ENCODE measurements at places on chromosomes 16 and 17.

DNA sequence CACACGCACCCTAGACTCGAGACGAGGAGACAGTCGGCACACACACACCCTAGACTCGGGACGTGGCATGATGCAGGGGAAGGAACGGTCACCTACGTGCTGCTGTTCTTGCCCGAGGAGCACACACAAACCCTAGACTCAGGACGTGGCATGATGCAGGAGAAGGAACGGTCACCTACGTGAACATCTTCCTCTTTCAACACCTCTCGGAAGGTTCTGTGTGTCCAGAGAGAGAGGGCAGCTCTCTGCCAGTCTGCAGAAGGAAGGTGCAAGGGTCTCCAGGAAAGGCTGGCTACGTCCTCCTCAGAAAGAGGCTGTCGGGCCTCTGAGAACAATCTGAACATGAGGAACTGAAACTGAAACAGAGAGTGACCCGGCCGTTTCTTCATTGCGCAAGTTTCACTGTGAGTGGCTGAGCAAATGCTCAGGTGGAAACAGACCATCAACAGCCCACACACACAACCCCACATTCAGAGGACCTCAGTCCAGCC is 43.4 kb downstream of the ZNF276 start:
- DNase-seq = peak; percentile 43

DNA sequence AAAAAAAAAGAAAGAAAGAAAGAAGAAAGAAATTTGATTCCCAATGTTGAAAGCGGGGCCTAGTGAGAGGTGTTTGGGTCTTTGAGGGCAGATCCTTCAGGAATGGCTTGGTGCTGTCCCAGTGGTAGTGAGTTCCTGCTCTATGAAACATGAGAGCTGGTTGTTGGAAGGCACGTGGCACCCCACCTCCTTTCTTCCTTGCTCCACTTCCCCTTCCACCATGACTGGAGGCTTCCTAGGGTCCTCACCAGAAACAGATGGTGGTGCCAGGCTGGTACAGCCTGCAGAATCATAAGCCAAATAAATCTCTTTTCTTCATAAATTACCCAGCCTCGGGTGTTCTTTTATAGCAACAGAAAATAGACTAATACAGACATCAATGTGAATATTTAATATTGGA is 147.3 kb upstream of the KCNJ18 start:
- no peak for DNase-seq

- DNase-seq = no peak
These were observed 549 bp downstream of the TMEM238L start for GRCh38 chr17:10803350-10803749.

GRCh38 chr17:80287806-80288567 is 27.3 kb downstream of the RNF213 start:
- DNase-seq = no peak

DNA sequence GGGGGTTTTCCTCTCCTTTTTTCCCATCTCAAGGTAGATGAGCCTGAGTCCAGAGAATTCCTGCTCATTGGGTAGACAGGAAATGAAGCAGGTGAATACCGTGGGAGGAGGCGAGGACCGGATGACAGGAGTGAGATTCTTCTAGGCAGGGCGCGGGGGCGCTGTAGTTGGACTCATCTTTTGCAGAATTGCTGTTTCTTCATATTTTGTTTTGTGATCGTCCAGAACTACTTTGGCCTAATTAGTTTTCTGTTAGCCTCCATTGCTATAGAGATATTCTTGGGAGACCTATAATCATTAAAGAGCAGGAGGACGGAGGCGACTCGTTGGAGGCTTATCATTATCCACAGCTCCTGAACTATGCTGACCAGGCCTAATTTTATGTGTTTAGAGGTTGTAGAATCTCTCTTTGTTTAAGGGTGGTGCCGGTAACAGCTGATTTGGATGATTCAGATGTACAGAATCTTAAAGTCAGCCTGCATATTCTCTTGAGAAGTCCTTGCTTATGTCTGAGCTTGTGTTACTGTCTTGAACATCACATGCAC is 650 bp downstream of the ATP6V0A1 start:
- no peak for DNase-seq

GRCh38 chr17:45070809-45071208 is 9.7 kb downstream of the NMT1 start:
- no peak for DNase-seq

DNA sequence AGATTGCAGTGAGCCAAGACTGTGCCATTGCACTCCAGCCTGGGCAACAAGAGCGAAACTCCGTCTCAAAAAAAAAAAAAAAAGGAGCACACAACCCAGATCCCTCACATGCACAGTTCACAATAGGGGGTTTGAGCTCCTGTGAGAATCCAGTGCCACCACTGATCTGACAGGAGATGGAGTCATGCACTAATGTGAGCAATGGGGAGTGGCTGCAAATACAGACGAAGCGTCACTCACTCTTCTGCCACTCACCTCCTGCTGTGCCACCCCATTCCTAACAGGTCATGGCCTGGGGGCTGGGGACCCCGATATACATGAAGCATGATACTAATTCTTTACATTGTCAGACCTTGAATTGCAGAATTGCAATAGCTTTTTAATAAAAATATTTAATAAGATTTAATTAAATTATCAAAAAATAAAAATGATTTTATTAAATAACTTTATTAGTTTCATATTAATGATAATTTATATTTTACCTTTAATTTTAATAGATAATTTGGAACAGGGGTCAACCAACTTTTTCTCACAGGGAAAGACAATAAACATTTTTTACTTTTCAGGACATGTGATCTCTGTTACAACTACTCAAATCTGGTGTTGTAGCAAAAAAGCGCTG is 171.4 kb downstream of the COPRS start:
- DNase-seq = no peak

DNA sequence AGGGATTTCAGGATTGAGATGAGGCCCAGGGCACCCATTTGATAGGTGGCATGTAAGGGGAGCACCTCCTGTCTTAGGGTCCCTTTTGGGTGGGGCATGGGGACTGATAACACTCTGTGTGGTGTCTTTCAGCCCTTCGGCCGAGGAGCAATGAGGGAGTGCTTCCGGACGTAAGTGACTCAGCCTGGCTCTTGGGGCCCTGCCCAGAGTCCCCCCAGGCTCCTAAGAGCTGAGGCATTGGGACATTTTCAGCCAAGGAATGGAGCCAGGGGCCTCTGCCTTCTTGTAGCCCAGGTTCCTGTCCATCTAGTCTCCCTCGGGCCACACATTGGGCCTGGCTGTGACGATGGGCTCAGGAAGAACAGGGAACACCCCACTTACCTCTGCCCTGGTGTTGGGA is 44.4 kb downstream of the EEF2K start:
- DNase-seq = no peak

GRCh38 chr16:66007717-66008116 is 358.8 kb upstream of the CDH5 start:
- no peak for DNase-seq

DNA sequence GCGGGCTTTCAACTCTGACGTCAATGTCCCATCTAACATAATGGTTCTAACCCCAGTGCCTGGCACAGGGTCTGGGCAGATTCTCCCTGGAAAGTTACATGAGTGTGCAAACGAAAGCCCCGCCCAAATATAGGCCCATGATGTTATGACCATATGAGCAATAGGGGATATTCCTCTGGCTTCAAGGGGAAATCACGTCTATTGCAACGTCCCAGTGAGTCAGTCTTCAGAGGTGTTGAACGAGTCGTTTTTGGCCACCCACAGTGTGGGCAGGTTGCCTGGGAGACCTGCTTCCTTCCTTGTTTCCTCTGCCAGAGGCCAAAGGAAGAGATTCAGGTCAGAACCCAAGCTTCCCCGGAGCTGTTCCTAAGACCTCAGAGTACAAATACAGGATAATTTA is 30.3 kb downstream of the PIK3R5 start:
- peak; percentile 51 for DNase-seq

DNA sequence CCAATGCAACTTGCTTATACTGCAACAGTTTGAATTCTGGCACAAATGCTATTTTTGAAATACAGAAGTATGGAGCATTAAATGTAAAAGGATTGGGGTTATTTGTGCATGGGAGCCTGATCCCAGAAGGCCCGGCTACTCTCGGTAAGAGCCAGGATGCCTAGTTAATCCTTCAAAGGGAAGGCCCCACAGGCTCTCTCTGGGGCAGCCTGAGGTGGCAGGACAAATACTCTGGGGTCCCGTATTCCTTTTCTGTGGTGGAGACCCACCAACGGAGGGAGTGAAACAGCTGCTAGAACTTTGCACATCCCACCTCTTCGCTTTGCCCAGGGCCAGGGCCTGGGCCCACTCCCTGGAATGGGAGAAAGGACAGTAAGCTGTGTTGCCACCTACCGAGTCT is 30.4 kb downstream of the ERN1 start:
- no peak for DNase-seq

DNA sequence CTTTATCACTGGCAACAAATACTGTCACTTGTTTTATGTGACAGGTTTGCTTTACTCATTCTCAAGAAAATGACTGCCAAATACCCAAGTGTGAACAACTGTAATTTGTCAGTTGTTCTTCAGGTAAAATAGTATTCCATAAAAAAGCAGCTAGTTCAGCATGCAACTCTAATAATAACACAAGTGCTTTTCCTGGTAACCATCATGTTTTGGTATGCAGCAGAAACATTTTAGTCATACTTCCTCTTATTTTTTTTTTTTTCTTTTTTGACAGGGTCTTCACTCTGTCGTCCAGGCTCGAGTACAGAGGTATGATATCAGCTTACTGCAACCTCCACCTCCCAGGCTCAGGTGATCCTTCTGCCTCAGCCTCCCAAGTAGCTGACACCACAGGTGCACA is 4.6 kb downstream of the TERF2 start:
- no peak for DNase-seq

DNA sequence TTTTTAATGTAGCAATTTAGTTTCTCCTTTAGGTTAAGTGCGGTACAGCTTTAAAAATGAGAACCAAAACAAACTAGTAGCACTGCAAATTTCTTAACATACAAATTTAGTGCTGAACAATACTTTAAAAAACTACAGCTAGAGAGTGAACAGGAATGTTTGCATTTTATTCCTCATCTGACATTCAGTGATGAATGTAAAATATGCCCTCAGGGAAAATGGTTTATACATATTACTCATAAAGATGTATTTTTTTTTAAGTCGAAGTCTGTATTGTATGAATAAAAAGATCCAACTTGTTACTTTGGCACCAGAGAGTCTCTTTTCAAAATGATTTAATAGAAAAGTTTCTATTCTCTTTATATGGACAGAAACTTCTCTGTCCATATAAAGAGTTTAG is 96.8 kb downstream of the BRIP1 start:
- DNase-seq = no peak

DNA sequence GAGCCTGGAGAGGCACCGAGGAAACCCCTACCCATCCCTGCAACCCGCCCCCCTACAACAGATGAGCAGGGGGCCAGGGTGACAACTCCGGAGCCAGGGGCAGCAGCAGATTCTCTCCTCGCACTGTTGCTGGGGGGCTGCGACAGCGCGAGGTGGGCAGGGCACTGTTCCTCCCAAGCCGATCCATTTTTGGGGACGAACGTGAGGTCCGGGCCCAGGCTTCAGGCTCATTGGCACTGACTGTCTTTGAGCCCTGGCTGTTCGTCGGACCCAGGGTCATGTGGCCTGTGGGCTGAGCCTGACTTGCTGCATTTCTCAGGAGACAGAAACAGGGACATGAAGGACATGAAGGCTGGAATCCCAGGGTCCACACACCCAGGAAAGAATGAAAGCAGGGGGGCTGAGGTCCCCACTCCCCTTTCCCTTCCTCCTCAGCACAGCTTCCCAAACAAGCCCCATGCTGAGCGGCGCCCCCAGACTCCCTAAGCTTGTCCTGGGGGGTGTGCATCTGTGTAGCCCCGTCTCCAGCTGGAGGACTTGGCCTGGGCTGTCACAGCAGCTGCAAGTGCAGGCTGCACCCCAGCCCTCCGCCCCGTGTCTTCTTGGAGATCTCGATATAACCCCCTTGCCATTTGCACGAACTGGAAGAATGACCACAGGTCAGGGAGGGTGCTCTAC is 18.7 kb downstream of the CEP295NL start:
- no peak for DNase-seq

DNA sequence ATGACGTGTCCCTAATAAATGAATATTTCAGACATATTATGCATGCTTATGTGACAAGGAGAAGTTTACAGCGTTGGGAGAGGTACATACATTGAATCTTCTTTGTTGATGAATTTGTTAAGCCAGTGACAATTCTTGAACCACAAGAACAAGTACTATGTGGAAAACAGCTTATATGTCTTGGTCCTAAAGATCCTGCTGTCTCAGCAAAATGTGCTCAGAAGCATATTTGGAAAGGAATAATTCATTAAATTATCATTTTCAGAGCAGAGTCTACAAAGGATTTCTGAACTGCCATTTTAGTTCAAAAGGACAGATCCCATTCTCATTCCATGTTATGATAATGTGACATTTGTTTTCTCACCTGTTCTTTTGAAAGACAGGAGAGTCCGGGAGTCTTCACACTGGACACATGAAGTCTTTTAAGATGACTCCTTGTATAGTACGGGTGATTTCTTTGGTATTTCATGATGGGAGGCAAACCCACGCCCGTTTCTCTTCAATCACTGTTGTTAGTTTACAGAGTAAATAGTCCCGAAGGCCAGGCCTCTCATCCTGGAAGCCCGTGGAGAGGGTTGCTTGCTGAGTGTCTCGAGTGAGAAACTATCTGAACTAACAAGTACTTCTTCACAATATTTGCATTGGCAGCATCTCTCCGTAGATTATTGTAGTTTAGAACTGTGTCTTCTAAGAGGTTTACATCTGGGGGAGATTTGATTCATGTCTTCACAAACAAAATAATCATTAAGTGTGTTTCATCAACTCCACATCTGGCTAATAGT is 26.7 kb downstream of the VPS35L start:
- DNase-seq = no peak

Data from activated CD4-positive, CD25-positive, alpha-beta regulatory T cell (primary cell).